ENCODE measurements at places on chromosomes 11 and 22.

- no peak for DNase-seq
Observed at GRCh38 chr11:10838881-10839280, 19.0 kb downstream of the ZBED5 start.

GRCh38 chr11:44632466-44633123 lies 67.1 kb downstream of the CD82 start:
- peak; percentile 57 for DNase-seq

GRCh38 chr11:134503596-134503995 lies 91.6 kb upstream of the B3GAT1 start:
- DNase-seq = no peak

DNA sequence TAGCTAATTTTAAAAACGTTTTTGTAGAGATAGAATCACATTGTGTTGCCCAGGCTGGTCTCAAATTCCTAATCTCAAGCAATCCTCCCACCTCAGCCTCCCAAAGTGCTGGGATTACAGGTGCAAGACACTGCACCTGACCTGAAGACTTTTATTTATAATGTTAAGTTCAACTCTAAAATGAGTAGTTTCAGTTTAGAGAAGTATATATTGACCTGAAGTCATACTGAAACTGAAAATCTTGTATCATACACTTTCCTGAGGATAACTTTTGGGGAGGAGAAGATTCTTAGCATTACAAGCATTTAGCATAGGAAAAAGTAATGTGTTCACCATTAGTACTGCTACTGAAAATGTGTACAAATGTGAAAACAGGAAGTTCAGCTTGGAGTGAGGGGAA lies 249.3 kb downstream of the CASP12 start:
- DNase-seq = no peak

DNA sequence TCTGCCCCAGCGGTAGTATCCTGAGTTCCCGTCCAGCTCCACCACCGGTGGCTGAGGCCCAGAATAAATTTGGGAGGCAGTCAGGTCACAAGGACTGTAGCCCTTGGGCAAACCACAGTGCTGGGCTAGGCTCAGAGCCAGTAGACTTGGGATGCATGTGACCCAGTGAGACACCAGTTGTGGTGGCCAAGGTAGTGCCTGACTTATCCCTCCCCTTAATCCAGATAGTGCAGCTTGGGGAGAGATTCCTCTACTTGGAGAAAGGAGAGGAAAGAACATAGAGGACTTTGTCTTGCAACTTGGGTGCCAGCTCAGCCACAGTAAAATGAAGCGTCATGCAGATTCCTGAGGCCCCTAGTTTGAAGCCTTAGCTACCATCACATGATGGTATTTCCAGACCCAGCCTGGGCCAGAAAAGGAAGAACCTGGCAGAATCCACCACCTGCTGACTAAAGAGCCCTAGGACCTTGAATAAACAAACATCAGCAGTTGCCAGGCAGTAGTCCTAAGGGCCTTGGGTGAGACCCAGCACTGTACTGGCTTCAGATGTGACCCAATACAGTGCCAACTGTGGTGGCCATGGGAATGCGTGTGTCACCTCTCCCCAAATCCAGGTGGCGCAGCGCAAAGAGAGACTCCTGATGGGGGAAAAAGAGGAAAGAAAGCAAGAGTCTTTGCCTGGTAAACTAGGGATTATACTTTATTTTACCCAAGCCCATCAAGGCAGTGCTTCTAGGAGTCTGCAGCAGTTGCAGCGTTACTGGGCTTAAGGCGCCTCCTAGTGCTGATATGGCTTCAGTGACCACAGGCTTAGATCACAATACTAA lies 17.0 kb upstream of the DDX10 start:
- DNase-seq = peak; percentile 60

GRCh38 chr22:41092847-41093411 lies 537 bp downstream of the EP300 start:
- no peak for DNase-seq

- no peak for DNase-seq
Observed at GRCh38 chr22:28560046-28560742, 119.4 kb downstream of the TTC28 start.

DNA sequence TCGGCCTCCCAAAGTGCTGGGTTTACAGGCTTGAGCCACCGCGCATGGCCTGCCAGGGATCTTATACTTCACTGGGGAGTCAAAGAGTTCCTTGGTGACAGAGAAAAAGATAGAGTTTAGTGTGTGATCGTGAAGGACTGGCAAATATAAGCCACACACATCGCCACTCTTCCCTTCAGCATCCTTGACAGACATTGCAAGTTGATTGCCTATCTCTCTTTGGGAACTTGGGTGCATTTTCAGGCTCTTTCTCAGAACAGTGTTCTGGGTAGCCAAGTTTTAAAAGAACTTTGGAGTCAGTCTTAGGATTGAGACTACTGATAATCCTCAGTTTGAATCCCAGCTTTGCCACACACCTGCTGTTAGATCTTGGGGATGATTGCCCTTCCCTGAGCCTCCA lies 19.8 kb downstream of the MIAT start:
- no peak for DNase-seq

- DNase-seq = no peak
Observed at GRCh38 chr11:128580612-128581011, 6.7 kb downstream of the ETS1 start.

DNA sequence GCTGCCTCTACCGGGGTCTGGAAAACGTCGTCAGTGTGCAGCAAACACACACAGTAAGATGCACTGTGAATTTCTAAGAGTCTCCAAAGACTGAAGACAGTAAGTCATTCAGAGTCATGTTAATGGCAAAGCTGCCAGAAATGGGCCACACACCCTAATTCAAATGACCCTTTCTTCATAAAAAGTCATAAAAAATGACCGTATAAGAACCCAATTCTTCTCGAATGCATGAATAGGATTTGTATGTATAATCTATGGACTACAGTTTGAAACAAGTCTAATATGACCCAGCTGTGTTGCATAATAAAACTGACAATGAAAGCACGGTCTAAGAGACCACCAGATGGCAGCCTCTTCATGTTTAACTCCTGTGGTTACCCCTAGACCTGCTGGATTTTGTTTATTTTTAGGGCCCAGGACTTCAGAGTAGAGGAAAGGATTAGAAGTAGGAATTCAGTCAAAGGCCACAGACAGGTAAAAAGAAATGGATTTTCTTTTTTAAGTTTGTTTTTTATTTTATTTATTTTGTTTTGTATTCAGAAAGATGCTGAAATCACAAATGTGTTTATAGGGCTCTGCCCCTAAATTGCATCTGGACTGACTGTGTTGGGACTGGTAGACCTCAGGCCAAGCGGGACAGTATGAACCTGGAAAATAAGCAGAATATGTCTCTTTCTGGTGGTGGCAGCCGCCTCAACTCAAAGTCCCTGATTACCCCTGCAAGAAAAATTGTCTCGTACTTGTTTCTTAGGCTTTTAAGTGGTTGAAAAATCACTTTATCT lies 32.1 kb upstream of the SLC5A12 start:
- DNase-seq = peak; percentile 41

GRCh38 chr11:114449845-114450244 lies 10.6 kb downstream of the REXO2 start:
- no peak for DNase-seq

DNA sequence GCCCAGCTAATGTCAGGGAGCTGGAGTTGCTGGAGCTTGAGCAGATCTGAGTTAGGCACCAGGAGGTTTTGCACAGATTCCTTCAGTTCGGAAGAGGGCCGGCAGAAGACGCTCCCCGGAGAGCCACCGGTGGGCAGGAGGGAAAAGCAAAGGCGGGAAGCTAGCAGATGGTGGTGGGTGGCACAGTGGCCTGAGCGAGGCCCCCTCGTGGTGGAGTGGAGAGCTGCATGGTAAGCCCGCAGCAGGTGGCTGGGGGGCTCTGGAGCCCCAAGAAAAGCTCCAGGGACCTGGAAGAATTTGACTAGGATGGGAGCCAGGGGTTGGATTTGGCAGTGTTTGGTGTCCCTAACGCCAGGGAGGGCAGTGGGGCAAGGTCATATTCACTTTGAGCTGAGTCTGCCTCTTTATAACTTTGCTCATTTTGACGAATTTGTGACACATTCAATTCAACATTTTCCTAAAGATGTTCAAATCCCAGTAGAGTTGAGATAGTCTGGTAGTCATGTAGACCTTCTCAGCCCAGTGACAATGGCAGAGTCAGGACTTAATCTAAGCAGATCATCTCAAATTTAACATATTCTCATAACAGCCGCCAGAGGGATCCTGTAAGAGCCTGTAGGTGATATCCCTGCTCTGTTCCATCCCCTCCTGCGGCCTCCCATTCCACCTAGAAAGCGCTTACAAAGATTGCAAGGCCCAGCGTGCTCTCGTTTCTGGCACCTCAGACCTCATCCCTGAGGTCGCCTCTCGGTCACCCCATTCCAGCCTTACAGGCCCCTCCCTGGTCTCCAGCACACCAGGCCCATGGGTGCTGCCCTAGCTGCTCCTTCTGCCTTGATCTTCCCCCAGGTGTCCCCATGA lies 57.9 kb downstream of the TRIM29 start:
- DNase-seq = peak; percentile 41

- DNase-seq = no peak
Observed at GRCh38 chr22:49672014-49672516, 155.6 kb downstream of the BRD1 start.

GRCh38 chr11:131737357-131737756 lies 366.9 kb downstream of the NTM start:
- DNase-seq = no peak

DNA sequence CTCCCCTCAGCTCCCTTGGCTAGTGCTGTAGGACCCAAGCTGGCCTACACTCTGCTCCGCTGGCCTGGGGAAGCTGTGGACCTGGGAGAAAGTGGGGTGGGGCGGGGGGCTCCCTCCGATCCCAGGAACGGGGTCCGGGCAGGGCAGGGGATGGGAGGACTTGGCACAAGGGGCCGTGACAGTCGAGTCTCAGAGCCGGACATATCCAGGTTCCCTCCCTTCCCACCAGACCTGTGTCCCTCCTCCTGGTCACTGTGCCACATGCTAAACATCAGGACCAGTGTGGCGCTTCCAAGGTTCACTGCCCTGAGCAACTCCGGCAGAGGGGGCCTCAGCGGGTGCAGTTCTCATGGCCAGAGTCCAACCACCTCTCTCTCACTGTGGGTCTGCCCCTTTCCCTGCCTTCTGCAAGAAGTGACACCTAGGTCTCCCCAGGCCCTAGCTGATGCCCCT lies 2.0 kb downstream of the DUSP8 start:
- no peak for DNase-seq

GRCh38 chr22:49297286-49297870 lies 530.3 kb downstream of the BRD1 start:
- DNase-seq = no peak

DNA sequence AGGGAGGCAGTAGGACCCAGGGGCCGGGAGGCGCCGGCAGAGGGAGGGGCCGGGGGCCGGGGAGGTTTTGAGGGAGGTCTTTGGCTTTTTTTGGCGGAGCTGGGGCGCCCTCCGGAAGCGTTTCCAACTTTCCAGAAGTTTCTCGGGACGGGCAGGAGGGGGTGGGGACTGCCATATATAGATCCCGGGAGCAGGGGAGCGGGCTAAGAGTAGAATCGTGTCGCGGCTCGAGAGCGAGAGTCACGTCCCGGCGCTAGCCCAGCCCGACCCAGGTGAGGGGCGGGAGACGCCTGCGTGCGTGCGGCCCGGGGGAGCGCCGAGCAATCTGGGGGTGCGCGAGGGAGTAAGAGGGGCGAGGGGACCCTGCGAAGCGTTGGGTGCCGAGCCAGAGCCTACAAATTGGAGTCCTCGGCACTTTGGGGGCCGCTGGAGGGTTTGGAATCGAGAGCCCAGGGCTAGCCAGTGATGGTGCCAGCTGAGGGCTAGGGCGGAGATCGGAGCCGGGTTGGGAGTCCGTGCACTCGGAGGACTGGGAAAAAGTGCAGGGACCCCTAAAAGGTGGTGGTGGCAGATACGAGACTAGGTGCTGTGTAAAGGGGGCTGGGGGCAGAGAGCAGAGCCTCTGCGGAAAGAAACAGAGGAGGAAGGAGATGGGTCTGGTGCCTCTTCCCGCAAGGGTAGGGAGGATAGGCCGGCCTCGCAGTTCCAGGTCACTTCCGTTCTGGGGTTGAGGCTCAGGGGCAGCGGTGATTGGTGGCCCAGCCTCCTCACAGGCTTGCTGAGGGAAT lies at the start of gene SERPINH1:
Gene SERPINH1 (plus strand): TSS at position 206 of the 788 bp plus-strand sequence. CDS start 4,097 bp downstream, outside the sequence.
- DNase-seq = peak; percentile 86

GRCh38 chr22:32643246-32643645 lies 158.3 kb upstream of the TIMP3 start:
- DNase-seq = no peak

- DNase-seq = no peak
Observed at GRCh38 chr11:36412781-36413383, 97.2 kb downstream of the TRAF6 start.

- no peak for DNase-seq
Observed at GRCh38 chr22:38481162-38481870, 13.4 kb downstream of the KDELR3 start.

GRCh38 chr11:30239025-30239424 lies 8.2 kb downstream of the FSHB start:
- DNase-seq = no peak

GRCh38 chr11:119790476-119790875 lies 61.5 kb upstream of the NECTIN1 start:
- DNase-seq = no peak

- DNase-seq = no peak
Observed at GRCh38 chr22:40618400-40618799, 18.1 kb downstream of the MRTFA start.

GRCh38 chr11:16026849-16027248 lies 329.5 kb downstream of the SOX6 start:
- DNase-seq = no peak

DNA sequence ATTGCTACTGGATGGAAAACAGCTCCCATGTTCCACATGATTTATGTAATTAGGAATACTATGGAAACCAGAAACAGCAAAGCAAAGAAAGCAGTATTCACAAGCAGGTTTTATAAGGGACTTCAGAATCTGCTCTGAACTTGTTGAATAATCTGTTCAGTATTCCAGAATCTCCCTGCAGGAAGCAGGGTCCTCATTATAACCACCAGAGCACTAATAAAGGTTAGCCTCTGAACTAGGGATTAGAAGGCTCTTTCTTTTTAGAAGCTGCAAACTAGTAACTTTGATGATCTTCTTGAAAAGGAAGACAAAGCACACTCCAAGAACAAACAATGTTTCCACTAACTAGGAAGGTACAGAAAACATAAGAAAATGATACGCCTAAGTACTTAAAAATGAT lies 125.8 kb downstream of the DCDC1 start:
- no peak for DNase-seq

- DNase-seq = no peak
Observed at GRCh38 chr11:130218501-130219070, 59.0 kb downstream of the ST14 start.

- DNase-seq = no peak
Observed at GRCh38 chr11:129328756-129329155, 46.9 kb upstream of the BARX2 start.

- DNase-seq = peak; percentile 51
Observed at GRCh38 chr11:833114-833791, 501 bp downstream of the CD151 start.

GRCh38 chr11:68010090-68011041 lies at the start of gene ALDH3B1:
ALDH3B1 (plus strand) TSS chr11:68010327; CDS start chr11:68015298, 4,971 bp downstream.
- peak; percentile 44 for DNase-seq

DNA sequence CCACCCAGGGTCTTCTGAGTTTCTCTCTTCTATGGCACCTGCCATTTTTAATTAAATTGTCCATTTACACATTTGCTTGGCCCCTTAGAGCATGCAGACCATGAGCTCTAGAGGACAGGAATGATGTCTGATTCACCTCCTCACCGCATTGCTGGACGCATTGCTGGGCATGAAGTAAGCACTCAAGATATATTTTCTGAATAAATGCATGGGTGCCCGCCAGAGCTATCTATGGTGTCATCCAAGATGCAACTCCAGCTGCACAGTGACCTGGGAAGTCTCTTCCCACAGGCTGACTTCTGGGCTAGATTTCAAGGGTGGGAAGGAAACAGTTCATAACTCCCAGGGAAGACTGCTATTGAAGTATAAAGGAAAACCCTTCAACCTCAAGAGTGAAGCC lies 66.6 kb upstream of the ASPHD2 start:
- no peak for DNase-seq

Data from HEK293T (cell line).